ENCODE measurements at places on chromosomes 7 and 10. TPM values are rescaled to one million over a fixed set of nuclear protein-coding genes. Genes with fewer than 3 reads are reported as not detected.

DNA sequence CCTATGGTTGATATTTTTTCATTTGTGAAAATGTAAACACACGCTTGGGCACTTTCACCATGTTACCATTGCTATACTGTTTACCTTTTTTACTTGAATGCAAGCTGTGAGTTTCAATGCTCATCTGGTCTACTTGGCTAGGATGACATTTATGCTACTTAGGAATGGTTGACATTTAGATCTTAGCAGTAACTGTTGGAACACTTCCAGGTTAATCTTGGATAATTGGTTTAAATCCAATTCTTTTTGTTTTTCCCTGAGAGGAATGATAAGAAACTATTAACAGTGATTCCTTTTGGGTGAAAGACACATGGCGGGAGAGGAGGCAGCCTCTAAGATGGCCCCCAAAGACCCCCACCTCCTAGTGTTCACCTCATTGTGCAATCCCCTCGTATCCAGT is 51.4 kb upstream of the AMPH start:
- no peaks in the 10 kb centered on the region for H3K36me3 ChIP-seq
- H3K27me3 ChIP-seq = no peaks in the 10 kb centered on the region
- H3K4me3 ChIP-seq = no peak overlapping the region
- DNase-seq = no peak
- no peak overlapping the region for H3K27ac ChIP-seq

CD36 gene
- total RNA-seq = 275 TPM

DNA sequence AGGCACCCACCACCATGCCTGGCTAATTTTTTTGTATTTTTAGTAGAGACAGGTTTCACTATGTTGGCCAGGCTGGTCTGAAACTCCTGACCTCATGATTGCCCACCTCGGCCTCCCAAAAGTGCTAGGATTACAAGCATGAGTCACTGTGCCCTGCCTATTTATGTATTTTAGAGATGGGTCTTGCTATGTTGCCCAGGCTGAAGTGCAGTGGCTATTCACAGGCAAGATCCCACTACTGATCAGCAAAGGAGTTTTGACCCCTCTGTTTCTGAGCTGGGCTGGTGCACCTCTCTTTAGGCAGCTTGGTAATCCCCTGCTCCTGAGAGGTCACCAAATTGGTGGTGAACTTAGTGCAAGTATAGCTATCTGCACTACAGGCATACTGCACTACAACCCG is 6.2 kb downstream of the ABHD11 start:
- no peaks in the 10 kb centered on the region for H3K36me3 ChIP-seq
- no peak overlapping the region for H3K4me3 ChIP-seq
- H3K4me1 ChIP-seq = no peaks in the 10 kb centered on the region
- H3K27ac ChIP-seq = no peak overlapping the region
- peaks cover 4% of the 10 kb centered on the region for H3K27me3 ChIP-seq

ING3 gene
- 5.8 TPM for total RNA-seq

GRCh38 chr7:69564454-69565417 is 33.5 kb upstream of the AUTS2 start:
- no peaks in the 10 kb centered on the region for H3K36me3 ChIP-seq
- H3K4me3 ChIP-seq = no peak overlapping the region
- H3K4me1 ChIP-seq = no peaks in the 10 kb centered on the region

ZNF488 gene
- not detected for total RNA-seq

GRCh38 chr10:100731407-100732240 is 13.8 kb upstream of the PAX2 start:
- H3K27me3 ChIP-seq = peaks cover 84% of the 10 kb centered on the region
- no peak for DNase-seq
- H3K27ac ChIP-seq = no peak overlapping the region
- peaks cover 22% of the 10 kb centered on the region for H3K4me1 ChIP-seq

GRCh38 chr7:83452256-83452655 is 196.7 kb downstream of the SEMA3E start:
- H3K36me3 ChIP-seq = no peaks in the 10 kb centered on the region
- no peaks in the 10 kb centered on the region for H3K4me1 ChIP-seq
- H3K27me3 ChIP-seq = no peaks in the 10 kb centered on the region
- H3K27ac ChIP-seq = no peak overlapping the region
- no peak for DNase-seq

GRCh38 chr7:69433081-69433480 is 165.2 kb upstream of the AUTS2 start:
- no peaks in the 10 kb centered on the region for H3K27me3 ChIP-seq
- DNase-seq = no peak
- no peak overlapping the region for H3K27ac ChIP-seq
- no peak overlapping the region for H3K4me3 ChIP-seq
- H3K4me1 ChIP-seq = no peaks in the 10 kb centered on the region
